ENCODE measurements at places on chromosomes 6 and 20.

GRCh38 chr6:149264629-149265028 lies 52.9 kb upstream of the TAB2 start:
- no peak for DNase-seq

- no peak for DNase-seq
Measured at GRCh38 chr6:51531623-51532022, 555.8 kb downstream of the PKHD1 start.

- no peak for DNase-seq
Measured at GRCh38 chr20:51331481-51331880, 211.0 kb downstream of the NFATC2 start.

DNA sequence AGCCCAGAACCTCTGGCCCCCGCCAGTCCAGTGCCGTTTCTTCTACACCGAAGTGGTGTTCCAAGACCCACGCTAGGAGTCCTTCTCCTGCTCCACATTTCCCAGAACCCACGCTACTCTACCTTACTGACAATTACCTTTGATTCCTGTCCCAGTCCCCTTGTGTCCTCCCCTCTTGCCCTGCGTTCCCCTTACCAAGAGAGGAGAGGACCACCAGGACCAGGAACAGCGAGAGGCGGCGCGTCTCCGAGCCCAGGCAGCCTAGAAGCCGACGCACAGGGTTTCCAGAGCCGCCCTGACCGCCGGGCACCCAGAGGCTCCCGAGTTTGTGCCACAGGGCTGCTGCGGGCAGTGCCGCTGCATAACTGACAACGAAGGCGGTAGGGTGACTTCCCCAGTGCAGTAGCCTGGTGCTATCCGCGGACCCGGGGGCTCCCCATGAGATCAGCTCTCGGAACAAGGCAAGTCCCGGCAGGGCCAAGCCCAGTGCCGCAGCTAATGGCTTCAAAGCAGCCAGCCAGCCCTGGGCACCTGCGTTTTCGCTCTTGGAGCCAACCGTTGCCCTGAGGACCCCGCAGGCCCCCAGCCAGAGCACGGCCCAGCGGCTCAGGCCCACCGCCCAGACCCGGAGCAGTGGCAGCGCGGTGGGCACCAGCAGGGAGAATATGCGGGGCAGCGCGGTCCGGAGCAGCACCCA lies 512 bp downstream of the TAP1 start:
- DNase-seq = no peak

DNA sequence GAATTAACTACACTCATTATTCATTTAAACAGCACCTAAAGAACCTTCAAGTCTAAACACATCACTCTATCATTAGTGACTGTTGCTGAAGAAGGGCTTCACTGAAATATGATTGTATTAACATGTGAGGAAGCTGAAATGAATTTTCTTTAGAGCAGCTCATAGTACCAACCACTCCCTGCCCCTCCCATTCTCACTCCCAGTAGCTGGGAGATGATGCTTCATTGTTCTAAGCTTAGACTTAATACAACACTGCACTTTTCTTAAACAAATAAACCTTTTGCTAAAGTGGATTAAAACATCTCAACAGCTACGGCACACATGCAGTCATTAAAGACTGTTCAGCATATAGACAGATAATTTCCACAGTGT lies 63.1 kb downstream of the ATXN1 start:
- no peak for DNase-seq

DNA sequence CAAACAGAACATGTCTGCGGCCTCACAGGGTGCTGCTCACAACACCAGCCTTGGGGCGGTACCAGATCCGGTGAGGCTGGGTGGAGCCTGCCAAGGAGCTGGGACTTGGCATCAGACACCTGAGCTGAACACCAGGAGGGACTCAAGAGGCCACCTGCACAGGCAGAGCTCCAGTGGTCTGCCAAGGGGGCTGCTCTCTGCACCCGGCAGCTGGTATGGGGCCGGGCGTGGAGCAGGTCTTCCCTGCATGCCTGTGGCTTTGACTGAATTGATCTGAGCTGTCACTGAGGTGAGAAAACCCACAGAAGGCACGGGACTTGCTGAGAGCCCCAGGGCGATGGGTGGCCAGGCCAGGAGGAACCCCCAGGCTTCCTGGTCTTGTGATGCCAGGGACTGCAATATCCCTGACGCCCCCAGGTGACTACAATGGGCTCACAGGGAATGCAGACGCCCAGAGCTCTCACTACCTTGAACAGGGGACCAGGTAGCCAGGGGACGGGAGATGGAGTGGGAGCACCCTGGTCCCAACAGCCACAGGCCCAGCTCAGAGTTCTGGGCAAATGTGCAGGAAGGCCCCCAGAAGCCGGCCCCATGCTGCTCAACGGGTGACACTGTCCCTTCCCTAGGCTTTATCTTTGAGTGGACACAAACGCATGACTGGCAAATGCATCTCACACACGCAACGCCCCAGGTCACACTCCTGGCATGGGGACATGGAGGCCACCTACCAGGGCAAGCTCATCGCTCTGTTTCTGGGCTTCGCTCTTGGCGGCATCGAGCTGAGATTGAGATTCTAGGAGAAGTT lies 48.2 kb downstream of the DSTN start:
- no peak for DNase-seq

DNA sequence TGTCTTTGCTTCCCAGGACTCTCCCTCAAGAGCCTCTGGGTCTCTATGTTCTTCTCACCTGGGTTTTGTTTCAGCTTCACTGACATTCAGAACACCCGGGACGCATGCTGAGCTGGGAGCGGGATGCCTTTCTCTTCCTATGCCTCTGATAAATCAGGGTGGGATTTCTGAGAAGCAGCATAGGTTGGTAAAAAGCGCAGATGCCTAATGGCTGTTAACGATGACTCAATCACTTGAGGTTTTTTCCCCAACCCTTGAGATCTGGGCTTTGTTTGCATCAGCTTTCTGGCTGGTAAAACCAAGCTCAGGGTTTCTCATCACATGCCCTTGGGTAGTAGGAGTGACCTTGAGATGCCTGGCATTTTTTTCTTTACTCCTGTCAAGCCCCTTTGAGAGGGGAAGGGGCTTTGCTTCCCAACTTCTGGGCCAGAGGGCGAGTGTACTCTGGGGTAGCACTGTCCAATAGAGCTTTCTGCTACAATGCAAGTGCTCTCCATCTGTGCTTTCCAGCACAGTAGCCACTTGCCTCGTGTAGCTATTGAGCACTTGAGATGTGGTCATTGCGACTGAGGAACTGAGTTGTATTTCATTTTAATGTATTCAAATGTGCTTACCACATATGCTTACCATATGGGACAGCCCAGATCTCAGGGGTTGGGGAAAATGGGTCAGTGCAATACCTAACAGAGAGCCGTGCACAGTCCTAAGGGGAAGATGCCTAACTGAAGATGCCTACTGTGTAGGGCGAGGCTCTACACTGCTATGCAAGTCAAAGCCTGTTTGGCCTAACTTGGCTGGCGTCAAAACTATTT lies 69.1 kb downstream of the PPP1R14C start:
- peak; percentile 83 for DNase-seq

GRCh38 chr6:82331031-82331773 lies 32.4 kb upstream of the TPBG start:
- peak; percentile 49 for DNase-seq

GRCh38 chr6:148807784-148808183 lies 61.0 kb downstream of the UST start:
- no peak for DNase-seq

DNA sequence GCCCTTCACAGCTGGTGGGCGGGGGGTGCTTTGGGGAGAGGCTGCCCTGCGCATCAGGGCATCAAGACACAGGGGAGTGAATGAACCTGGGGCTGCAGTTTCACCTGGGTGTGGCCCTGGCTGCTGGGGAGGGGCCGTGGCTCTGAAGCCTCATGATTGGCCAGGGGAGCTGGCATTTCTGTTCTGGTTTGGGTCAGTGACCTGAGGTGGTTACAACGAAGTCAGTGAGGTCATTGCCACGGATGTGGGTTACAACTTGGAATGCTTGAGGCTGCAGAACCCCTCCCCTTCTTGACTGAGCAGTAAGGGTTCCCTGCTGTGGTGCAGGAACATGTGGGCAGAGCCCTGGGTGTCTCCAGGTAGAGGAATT lies 3.0 kb downstream of the TCEA2 start:
- no peak for DNase-seq

GRCh38 chr6:41748542-41748941 lies 1.3 kb upstream of the PGC start:
- no peak for DNase-seq

DNA sequence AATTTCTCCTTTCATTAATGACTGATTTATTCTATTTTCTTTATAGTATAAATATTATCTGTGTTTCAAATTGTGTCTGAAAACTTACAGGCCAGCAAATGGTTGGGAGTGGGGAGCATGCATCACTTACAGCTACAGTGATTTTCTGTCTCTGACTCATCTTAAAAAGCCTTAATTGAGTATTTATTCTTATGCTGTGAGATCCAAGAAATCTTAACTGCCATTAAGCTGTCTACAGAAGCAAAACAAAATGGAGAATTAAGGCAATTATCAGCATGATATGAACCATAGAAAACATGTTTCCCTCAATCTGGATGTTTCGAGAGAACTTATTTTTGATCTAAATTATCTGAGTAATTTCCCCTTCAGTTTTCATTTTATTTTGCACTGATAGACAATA lies 831.2 kb downstream of the KIF16B start:
- no peak for DNase-seq

GRCh38 chr20:38630727-38631126 lies 29.1 kb downstream of the ARHGAP40 start:
- DNase-seq = no peak

DNA sequence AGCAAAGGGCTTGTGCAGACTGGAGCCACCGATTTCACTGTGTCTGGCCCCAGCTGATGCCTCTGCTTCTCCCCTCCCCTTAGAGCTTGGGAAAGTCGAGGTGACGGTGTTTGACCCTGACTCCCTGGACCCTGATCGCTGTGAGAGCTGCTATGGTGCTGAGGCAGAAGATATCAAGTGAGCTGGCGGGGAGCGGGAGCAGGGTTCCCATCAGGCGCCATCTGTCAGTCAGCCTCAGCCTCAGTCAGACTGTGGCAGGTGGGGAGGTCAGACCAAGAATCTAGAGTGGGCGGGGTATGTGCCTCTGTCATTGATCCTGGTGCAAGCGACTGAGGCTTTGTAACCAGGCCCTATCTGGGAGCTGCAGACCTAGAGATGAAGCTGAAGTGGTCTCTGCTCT lies 5.5 kb downstream of the ERGIC3 start:
- no peak for DNase-seq

- DNase-seq = no peak
Measured at GRCh38 chr6:118408863-118409262, 139.2 kb upstream of the PLN start.

GRCh38 chr6:132270726-132271402 lies 130.4 kb downstream of the MOXD1 start:
- DNase-seq = no peak

DNA sequence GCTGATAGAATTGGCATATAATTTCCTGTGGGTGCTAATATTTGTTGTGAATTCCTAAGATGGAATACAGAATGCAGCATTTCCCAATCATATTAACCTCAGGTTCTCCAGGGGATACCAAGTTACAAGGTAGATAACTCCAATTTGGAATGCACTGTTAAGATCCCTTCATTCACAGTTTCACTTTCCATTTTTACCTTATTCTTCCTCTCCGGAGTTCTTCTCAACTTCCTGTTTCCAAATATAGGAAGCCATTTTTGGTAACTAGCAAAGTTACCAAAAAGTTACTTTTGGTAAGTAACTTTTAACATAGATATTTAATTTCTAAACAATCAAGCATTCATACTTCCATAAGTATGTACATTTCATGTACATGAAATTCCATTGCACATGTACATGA lies 63.5 kb upstream of the PHACTR2 start:
- no peak for DNase-seq

DNA sequence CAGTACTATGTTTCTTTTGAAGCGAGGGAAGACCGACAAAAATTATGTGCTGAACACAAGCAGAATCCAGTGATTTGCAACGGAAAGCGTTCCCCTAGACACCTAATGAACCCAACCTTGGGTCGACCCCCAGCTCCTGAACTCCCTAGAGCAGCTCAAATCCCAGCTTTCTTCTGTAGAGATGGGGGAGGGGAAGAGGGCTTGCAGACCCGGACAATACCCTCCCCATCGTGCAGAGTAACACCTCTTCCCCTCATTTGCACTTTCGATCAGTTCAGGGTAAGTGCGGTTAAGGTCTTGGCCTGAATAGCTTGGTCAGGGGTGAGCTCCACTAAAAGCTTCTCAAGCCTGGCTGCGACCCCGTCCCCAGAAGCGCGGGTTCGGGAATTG lies 404 bp downstream of the CEP162 start:
- DNase-seq = no peak

DNA sequence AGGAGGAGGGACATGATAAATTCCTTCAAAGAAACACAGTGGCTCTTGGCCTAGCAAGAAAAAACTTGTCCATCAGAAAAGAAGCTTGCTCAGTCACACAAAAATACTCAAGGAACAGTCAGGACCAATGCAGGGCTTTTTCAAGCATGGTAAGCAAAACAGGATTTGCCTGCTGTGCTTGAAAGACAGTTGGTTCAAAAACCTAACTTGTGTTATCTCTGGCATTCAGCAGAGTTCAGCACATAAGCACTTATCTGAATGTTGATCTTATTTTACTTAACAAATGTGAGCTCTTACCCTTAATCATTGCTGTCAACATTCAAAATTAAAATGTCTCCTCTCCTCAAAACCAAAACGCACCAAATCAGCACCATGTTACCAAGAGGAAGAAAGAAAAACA lies 38.3 kb downstream of the ATG5 start:
- DNase-seq = no peak

- DNase-seq = no peak
Measured at GRCh38 chr6:137423451-137424168, 70.6 kb downstream of the OLIG3 start.

DNA sequence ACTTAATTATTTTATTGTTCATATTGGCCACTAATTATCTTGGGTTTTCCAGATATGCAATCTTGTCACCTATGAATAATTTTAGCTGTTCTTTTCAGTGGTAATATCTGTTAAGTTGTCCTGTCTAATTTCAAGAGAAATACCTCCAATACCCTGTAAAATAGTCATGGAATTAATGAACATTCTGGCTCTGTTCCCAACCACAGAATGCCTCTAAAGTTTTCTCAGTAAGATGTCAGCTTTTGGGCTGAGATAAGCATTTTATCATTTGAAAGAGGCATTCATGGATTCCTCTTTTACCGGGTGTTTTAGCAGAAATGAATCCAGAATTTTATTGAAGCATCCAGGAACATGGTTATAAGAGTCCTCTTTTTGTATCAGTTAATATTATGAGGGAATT lies 109.3 kb downstream of the WDR27 start:
- DNase-seq = peak; percentile 83

DNA sequence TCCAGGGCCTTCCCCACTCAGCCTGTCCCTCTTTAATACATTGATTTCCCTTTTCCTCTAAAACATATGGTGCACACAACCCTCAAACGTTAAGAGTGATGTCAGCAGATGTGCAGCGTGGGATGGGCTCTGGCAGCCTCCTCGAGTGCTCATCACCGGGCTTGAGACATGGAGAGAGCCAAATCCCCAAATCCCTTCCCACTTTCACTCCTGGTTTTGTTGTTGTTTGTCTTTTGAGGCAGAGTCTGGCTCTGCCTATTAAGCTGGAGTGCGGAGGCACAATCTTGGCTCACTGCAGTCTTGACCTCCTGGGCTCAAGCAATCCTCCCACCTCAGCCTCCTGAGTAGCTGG lies 5.8 kb upstream of the PLTP start:
- DNase-seq = no peak
